Esophagus squamous epithelium (tissue), 5 donors: ENCODE measurements at places on chromosomes 12 and 14.

GRCh38 chr14:105140581-105140980 is 28.0 kb downstream of the JAG2 start:
- H3K4me3 ChIP-seq: no peak overlapping the region
- no peak for DNase-seq
- no peaks in the 10 kb centered on the region for H3K27me3 ChIP-seq
- no peaks in the 10 kb centered on the region for H3K36me3 ChIP-seq
- H3K27ac ChIP-seq: no peak overlapping the region
- H3K4me1 ChIP-seq: no peaks in the 10 kb centered on the region

GRCh38 chr14:55609681-55610080 is 29.7 kb downstream of the KTN1 start:
- H3K27ac ChIP-seq: no peak overlapping the region
- no peak for DNase-seq
- no peaks in the 10 kb centered on the region for H3K27me3 ChIP-seq
- H3K4me1 ChIP-seq: peaks cover 41% of the 10 kb centered on the region
- H3K36me3 ChIP-seq: no peaks in the 10 kb centered on the region

GRCh38 chr14:35506927-35507326 is 27.0 kb upstream of the INSM2 start:
- H3K4me1 ChIP-seq: no peaks in the 10 kb centered on the region
- H3K27ac ChIP-seq: no peak overlapping the region
- DNase-seq: no peak
- H3K27me3 ChIP-seq: no peaks in the 10 kb centered on the region
- no peaks in the 10 kb centered on the region for H3K36me3 ChIP-seq
- H3K4me3 ChIP-seq: no peak overlapping the region

DNA sequence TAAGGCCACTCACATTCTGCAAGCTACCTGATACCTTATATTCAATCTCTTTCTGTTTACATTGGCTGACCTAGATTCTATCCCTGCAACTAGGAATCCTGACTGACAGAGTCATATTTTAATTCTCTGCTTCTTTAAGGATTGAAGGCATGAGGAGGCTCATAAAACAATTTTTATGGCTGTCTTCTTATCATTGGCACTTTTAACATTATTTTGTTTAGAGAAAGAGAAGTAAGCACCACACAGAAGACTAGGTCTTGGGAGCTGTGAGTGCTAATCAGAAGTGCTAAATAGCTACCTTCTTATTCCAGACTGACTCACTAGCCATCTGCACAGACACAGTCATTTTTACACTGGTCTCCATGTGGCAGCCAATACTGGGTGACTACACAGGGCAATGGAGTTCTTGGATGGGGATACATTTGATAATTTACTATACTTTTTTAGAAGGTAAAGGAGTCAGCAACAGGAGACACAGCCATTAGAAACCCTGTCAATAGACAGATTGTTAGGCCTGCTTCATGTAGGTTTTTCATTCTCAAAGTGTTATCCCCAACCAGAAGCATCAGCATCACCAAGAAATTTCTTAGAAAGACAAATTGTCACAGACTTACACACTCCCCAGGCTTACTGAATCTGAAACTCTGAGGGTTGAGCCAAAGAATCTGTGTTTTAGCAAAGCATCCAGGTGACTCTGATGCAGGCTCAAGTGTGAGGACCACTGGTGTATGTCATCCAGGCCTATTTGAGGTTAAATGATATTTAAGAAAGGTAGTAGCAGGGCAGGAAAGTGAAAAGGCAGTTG is 214.1 kb downstream of the DUSP6 start:
- DNase-seq: no peak
- H3K27me3 ChIP-seq: no peaks in the 10 kb centered on the region
- H3K36me3 ChIP-seq: no peaks in the 10 kb centered on the region
- no peaks in the 10 kb centered on the region for H3K4me1 ChIP-seq

- no peak overlapping the region for H3K27ac ChIP-seq
- H3K27me3 ChIP-seq: no peaks in the 10 kb centered on the region
- peaks cover 15% of the 10 kb centered on the region for H3K4me1 ChIP-seq
- H3K36me3 ChIP-seq: no peaks in the 10 kb centered on the region
Measured at GRCh38 chr14:64878837-64879634, 671 bp downstream of the SPTB start.

DNA sequence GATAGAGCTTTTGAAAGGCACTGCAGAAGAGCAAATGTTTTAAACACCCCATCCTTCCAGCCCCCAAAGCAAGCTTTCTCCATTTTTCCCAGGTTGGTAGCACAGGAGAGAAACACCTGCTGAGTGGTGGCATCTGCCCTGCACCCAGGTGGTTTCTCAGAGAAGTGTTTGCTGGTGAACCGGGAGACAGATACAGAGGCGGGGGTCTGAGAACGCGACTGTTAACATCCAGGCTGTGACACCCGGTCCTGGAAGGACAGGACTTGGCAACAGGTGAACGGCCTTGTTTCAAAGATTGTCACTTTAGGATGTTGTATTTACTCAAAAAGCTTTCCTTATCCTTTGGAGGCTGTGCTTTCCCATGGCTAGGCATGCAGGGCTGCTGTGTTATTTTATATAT is 18.5 kb downstream of the MMAB start:
- H3K27ac ChIP-seq: no peak overlapping the region
- no peaks in the 10 kb centered on the region for H3K36me3 ChIP-seq
- H3K4me1 ChIP-seq: no peaks in the 10 kb centered on the region

DNA sequence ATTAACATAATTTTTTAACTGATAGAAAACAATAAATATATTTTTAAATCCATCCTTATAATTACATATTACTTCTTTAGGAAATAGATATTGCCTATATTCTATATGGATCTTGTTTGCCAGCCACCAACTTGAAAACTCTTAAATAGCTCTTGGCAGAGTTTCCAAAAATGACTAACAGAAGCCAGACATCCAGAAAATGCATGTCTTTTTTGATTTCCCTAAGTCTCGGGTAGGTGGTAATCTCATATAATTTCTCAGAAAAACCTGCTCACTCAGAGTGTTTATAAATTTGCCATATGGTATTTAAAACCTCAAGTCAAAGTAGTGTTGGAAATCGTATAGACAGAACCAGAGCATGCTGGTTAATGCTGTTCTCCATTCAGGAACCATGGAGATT is 360.4 kb upstream of the FOXG1 start:
- DNase-seq: no peak
- no peaks in the 10 kb centered on the region for H3K36me3 ChIP-seq
- H3K4me3 ChIP-seq: no peak overlapping the region
- H3K4me1 ChIP-seq: no peaks in the 10 kb centered on the region
- H3K27me3 ChIP-seq: no peaks in the 10 kb centered on the region

DNA sequence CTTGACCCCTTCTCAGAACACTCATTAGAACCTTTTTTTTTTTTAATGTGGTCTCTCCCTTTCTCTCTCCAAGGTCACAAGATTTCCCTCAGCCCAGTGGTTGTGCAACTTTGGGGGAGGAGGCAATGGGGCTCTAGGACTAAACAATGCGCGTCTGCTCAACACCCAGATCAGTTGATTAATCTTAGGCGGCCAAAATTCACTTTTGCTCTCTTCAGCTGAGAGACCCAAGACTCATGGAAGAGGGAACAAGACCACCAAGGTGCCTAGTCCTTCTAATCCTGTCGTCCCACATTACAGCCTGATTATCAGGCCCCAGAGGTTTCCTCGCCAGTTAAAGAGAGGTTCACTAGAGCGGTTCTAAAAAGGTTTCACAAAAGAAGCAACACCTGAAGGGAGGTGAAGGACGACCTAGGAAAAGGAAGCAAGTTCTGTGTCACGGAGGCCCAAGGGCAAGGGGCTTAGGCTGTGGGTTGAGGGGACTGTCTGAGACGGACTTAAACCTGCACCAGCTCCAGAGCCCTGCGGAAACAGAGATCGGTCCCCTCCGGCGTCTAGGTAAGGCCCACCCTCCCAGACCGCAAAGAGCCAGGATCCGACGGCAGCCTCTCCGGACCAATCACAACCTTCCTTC is 824 bp upstream of the TARBP2 start:
- peak overlapping the region; percentile 69 for H3K4me3 ChIP-seq
- DNase-seq: no peak
- H3K27me3 ChIP-seq: no peaks in the 10 kb centered on the region
- H3K4me1 ChIP-seq: peaks cover 32% of the 10 kb centered on the region

GRCh38 chr14:94088516-94088915 is 7.4 kb downstream of the IFI27L1 start:
- no peak overlapping the region for H3K4me3 ChIP-seq
- no peak for DNase-seq
- H3K4me1 ChIP-seq: no peaks in the 10 kb centered on the region
- no peak overlapping the region for H3K27ac ChIP-seq
- H3K36me3 ChIP-seq: no peaks in the 10 kb centered on the region
